T-helper 9 cell (primary cell): ENCODE measurements at places on chromosomes 11 and 22.

- DNase-seq = no peak
These were observed 94.9 kb downstream of the PRR5L start for GRCh38 chr11:36390963-36391471.

DNA sequence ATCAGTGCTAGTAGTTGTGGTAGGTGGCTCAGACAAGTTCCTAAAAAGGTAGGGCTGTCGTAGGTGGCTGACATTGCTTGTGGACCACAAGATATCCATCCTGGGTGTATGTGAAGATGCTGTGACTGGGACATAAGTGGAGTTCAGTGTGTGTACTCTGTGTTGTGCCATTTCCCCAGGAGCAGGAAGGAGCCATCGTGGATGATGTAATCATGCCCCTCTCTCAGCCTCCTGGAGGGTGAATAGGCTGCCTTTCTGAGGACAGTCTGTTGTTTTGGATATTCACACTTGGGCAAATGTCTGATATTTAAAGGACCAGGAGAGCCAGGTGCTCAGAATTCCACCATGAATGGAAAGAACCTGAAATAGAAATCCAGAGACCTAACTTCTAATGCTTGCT lies 2.7 kb downstream of the HEPHL1 start:
- no peak for DNase-seq

DNA sequence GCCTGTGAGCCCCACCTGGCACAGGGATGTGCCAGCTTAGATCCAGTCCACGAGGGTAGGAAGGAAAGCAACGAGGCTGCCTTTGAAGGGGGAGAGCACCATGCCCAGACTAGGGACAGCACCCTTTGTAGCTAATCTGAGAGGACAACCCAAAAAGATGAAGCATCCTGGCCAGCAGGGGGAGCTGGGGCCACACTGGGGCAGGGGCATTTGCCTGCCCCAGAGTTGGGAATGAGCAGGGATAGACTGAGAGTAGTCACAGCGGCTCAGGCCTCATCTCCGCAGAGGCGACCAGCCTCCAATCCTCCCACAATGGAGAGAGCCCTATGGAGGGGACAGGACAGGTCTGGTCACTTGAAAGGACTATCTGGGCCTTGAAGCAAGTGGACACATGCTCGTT lies 16.4 kb downstream of the LMO1 start:
- no peak for DNase-seq

DNA sequence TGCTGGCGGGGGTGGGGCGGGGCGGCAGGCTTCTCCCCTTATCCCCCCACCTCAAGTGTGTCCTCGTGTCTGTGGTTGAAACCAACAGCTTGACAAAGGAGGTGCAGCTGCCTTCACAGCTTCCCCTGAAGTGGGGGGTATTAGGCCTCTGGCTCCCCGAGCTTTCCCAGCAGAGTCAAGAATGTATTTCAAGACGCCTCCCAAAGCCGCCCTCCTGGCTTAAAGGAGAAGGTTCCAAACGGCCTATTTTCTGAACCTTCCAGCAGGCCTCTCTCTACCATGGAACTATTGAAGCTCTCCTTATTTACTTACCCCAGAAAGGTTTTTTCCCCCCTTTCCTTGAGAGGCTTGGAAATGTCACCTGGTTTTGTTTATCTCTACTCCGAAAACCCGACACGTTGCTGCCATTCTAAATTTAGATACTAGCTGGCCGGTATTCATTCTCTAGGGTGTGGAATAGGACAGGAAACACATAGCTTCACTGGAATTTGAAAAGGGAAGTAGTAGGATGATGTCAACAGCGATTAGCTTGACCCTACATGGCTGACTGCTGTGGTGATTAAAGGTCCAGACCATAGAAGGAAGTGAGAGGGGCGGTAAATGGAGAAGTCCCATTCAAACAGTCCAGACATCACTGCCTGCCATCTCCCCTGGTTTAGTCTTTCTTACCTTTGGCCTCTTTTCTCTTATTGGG lies 671 bp upstream of the PICALM start:
- no peak for DNase-seq

DNA sequence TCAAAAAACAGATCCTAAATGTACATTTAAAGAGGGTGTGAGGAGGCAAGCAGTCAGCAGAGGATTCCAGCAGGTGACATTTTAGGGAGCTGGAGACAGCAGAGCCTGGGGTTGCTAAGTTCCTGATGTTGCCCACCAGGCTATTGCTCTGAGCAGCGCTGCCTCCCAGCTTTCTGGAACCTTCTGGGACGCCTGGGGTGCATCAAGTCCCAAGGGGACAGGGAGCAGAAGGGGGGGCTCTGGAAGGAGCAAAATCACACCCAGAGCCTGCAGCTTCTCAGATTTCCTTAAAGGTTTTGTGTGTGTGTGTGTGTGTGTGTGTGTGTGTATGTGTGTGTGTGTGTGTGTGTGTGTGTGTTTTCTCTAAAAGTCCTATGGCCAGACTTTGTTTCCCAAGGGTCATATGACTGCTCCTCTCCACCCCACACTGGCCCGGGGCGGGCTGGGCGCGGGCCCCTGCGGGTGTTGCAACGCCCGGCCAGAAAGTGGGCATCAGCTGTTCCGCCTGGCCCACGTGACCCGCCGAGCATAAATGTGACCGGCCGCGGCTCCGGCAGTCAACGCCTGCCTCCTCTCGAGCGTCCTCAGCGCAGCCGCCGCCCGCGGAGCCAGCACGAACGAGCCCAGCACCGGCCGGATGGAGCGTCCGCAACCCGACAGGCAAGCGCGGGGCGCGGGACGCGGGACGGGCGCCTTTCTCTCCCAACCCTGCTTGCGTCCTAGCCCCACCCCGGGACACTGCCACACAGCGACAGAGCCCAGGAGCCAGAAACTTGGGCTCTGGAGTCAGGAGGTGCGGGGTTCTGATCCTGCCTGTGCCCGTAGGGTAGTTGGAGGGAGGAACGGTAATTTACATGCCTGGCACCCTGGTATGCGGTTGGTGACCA lies at the start of gene HMOX1:
Gene HMOX1, plus strand, starts transcription at position 560 of the 887 bp plus-strand sequence. Its CDS starts 78 bp downstream, at position 638.
- peak; percentile 27 for DNase-seq

DNA sequence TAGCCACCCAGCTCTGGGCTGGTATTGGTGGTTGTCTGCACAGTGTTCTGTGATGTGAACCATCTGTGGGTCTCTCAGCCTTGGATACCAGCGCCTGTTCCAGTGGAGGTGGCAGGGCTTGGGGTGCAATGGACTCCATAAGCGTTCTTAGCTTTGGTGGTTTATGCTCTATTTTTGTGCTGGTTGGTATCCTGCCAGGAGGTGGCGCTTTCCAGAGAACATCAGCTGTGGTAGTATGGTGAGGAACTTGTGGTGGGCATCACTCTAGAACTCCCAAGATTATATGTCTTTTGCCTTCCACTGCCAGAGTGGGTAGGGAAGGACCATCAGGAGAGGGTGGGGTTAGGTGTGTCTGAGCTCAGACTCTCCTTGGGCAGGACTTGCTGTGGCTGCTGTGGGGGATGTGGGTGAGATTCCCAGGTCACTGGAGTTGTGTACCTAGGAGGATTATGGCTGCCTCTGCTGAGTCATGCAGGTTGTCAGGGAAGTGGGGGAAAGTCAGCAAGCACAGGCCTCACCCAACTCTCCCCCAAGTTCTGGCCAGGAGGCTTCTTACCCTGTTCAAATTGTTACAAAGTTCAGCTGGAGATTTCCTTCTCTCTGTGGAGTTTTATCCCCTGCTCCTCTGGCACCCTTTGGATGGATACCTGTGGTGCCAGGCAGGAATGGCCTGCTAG lies 47.2 kb downstream of the MRGPRX2 start:
- no peak for DNase-seq

GRCh38 chr22:39300186-39300830 lies 19.1 kb downstream of the RPL3 start:
- no peak for DNase-seq

DNA sequence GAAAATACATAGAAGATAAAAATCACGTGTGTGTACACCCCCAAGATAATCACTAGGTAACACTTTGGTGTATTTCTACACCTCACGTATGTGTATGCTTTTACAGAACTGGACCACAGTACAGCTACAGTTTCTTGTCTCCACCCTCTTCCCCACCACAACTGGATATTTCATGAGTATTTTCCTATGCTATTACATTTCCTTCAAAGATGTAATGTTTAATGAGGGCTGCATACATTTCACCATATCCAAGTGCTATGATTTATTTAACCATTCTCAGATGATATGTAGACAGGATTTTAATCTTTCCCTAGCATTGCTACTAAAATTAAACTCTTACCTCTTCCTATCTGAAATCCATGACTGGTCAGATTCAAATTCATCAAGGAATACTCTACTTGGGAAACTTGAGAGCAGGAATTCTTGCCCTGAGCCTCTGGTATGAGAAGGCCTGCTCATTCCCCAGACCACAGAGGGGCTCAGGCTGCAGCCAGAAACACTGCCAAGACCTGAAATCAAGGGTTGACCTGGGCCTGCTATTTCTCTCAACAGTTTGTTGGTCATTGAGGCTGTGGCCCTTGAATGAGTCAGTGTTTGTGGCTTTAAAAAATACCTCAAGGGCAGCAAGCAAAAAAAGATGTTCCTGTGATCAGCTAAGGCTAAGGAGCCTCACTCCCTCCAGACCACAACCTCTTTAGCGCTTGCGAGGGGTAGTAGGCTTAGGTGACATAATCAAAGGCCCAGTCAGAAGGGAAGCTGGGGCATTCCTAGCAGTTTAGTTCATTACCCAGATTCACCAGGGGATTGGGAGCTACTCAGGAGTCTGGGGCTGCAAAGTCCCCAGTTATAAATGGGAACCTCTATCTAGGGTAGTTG lies 55.5 kb downstream of the ABTB2 start:
- no peak for DNase-seq

- DNase-seq = no peak
These were observed 507.6 kb downstream of the MIAT start for GRCh38 chr22:27164781-27165503.

DNA sequence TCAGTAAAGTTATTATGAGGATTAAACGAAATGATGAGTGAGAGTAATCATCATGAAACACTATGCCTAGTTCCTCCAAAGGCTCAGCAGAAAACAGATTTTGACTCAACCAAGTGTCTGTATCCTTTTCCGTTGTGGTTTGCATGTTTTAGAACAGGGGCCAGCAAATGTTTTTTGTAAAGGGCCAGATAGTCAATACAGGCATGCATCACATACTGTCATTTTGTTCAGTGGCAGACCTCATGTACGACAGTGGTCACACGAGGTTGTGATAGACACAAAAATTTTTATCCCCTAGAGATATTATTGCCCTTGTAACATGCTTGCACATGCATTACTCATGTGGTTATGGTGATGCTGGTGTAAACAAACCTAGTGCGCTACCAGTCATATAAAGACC lies 81.9 kb upstream of the SLC25A18 start:
- DNase-seq = no peak

DNA sequence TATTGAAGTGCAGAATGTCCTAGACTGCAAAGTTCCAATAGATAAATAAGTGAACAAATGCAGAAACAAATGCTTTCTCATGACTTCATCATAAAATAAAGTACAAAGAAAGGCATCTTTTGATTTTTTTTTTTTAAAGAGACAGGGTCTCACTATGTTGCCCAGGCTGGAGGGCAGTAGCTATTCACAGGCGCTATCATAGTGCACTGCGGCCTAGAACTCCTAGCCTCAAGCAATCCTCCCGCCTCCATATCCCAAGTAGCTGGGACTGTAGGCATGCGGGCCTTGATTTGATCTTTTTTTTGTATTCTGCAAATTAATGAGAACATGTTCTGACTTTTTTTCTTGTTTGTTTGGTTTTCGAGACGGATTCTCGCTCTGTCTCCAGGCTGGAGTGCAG lies 2.4 kb downstream of the ARCN1 start:
- DNase-seq = no peak

DNA sequence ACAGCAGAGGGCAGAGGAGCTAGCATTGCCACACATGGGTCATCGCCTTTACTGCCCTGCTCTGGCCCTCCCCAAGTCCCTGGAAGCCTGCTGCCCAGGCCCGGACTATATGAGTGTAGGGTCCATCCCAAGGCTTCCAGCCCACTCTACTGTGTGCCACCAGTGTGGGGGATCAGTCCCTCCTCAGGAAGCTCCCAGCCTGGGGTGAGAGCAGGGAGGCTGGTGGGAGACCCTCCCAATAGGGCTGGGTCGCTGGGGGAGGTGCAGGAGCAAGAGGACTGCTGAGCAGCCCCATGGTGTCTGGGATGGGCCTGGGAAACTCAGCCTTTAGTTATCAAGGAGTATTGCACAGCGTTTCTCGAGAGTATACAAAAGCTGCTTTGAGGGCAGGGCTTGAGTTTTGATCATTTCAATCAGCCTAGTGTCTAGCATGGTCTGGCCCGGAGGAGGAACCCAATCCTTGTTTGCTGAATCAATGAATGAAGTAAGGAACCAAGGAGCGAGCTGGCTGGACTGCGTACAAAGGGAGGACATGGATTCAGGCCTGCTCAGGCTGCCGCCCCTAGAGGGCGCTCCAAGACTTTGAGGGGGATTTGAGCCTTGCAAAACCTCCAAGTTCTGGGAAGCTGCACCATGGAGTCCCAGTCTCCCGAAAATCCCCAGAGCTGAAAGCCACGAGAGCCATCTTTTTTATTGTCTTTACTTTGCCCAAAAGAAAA lies 89.0 kb upstream of the PARVA start:
- DNase-seq = peak; percentile 45

GRCh38 chr11:128551058-128551457 lies 36.3 kb downstream of the ETS1 start:
- DNase-seq = no peak

- no peak for DNase-seq
These were observed 303.6 kb downstream of the SBF2 start for GRCh38 chr11:9990221-9990973.

DNA sequence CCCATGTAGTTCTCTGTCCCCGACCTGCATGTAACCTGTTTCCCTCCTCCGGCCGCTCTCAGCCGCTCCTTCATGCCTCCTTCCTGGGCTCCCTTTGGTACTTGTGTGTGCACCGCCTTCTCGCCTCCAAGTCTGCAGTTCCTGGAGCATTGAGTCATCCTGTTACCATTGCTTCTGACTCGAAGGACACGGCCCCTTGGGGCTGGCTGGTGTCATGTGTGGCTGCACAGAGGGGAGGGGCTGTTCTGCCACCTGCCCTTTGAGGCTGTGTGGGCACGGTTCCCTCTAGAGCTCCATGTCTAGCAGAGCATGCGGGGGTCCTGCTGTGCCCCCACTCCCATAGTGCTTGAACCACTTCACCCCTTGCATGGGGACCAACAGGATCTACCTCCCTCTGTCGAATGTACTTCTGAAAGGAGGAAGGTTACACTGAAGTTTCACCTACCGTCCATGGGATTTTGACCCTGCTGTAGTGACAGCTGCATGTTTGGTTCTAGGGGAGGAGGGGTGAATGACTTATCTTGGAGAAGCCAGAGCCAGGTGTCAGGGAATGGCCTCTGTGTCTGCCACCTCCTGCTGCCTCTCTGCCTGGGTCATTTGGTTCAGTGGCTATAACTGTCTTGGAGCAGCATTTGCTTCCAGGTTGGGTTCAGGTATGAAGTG lies 39.6 kb downstream of the BCR start:
- DNase-seq = no peak

DNA sequence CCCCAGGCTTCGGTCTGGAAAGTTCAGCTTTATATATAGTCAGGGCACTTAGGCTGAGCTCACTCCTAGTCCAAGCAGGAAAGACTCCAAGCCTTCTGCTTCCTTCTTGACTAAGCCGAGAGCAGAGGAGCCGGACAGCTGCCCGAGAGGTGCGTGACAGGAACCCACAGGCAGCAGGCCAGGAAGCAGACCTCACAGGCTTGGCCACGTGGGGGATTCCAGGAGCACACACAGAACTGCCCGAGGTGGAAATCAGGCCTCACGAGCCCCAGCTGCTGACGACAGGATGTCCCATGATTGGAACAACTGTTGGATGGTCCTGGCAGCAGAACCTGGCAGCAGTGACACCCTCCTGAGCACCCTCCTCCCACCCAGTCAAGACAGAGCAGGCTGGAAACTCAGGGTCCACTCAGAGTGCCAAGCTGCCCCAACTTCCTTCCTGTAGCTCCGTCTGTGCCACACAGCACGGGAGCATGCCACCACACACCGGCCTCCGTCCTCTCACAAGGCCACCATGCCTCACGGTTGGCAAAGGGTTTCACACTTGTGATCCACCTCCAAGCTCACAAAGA lies 5.4 kb downstream of the PLA2G6 start:
- DNase-seq = peak; percentile 6
